ENCODE measurements at places on chromosomes 5 and 9. TPM values are rescaled to one million over a fixed set of nuclear protein-coding genes. Genes with fewer than 3 reads are reported as not detected.

- DNase-seq, result no peak
Measured at GRCh38 chr5:80987078-80987766, 27.1 kb downstream of the RASGRF2 start.

GRCh38 chr9:38207247-38207778, 138.3 kb upstream of the SHB start:
- DNase-seq, result no peak

GRCh38 chr5:60259730-60260129, 366.2 kb upstream of the PDE4D start:
- DNase-seq, result no peak

DNA sequence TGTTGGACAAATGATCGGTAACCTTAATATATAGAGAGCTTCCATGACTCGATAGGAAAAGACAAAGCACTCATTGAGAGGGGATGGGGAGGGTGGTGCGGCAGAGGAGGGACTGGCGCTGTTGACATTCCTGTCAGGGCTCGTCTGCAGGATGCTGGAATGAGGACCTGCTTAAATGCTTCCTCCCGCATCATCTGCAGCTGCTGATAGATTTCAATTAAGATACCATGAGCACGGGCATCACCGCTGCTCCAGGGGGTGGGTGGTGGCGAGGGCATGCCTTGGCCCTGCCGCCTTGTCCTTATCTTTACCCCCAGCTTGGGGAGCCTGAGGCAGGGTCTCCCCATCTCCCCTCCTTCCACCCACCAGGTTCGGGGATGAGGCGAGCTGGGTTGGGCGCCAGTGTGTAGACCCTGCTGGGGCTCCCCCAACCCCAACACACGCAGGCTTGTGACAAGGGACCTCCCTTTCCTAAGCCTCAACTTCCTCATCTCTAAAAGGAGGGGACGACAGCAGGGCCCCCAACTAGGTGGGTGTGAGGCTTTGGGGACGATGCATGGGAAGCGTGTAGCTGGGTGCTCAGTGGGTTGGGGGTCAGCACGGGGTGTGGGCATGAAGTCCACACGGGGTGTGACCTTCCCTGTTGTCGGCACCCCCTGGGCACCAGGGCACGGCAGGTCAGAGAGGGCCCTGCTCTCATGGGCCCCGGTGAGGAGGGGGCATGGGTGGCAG, 11.7 kb upstream of the QRFP start:
- DNase-seq, result no peak

- no peak for DNase-seq
Measured at GRCh38 chr5:96315431-96315830, 117.6 kb downstream of the PCSK1 start.

DNA sequence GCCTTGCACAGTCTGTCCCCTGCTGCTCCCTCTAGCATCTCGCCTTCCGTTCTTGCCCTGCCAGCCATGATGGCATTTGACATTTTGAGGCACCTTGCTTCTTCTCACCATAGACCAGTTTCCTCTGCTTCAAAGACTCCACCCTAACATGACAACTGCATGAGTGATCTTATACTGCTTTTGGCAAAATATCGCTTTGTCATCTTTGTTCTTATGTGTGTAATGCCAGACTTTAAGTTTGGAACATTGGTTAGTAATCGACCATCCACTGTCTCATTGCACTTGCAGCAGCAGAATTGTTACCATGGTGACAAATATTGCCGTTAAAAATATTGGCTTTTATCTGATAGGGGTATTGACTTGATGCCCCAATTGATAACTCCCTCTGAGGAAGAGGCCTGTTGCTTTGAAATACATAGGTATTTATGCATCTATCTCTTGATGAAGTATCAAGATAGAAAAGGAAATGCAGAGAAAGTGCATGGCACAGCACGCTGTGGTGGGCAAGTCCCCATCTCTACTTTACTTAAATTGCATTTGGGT, 6.8 kb downstream of the GARIN3 start:
- DNase-seq, result no peak

GRCh38 chr9:134595014-134595413, 46.6 kb upstream of the COL5A1 start:
- no peak for DNase-seq

- no peak for DNase-seq
Measured at GRCh38 chr9:20702570-20702969, 18.5 kb downstream of the FOCAD start.

GRCh38 chr9:129264388-129264787, 86.3 kb upstream of the IER5L start:
- DNase-seq, result no peak

The FAM81B gene
- total RNA-seq, result 16.4 TPM

The NOXA1 gene
- 2.5 TPM for total RNA-seq
